Activated naive CD8-positive, alpha-beta T cell treated with anti-CD3 and anti-CD28 coated beads, Interleukin-2, amount 10 ng/mL, durations not matched to agents 7 days and 5 days (primary cell): ENCODE measurements at places on chromosomes 5 and 9. TPM values are rescaled to one million over a fixed set of nuclear protein-coding genes. Genes with fewer than 3 reads are reported as not detected.

DNA sequence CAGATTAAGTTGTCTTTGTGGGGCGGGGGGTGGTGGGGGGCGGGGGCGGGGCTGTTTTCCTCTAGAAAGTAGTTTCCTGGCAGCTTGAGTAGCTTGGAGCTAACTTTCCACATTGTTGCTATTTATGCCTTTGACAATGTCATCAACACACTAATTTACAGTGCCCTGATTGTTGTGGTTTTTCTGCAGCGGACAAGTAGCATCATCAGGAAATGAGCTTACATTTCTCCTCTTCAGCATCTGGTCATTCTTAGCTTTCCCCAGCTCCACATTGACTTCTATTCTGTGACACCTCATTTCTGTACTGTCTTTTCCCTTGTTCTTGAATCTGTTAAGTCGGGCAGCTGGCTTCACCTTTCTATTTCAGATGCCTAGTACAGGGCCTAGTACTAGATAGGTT is 112.3 kb upstream of the RAD23B start:
- DNase-seq, result no peak

- DNase-seq, result no peak
Observed at GRCh38 chr5:178590924-178591423, 781 bp upstream of the COL23A1 start.

DNA sequence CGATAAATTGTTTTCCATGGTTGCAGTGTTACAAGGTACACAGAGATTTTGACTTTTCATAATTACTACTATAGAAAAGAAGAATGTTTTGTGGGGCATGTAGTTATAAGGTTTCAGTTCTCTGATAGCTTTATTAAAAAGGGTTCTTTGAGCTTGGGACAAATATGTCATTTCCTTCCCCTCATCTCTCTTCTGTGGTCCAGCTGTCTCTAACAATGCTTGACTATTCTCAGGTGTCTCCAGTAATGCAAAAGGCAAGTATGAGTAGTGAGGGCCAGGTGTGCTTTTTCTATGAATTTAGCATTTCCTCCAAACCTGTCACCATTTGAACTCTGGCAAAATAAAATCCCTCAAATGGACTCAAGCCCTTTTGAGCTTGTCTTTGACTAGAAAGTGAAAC is 84.3 kb downstream of the SLF1 start:
- no peak for DNase-seq

Gene SUSD3
- total RNA-seq, result 70.4 TPM

- no peak for DNase-seq
Observed at GRCh38 chr9:111148052-111149017, 110.1 kb upstream of the LPAR1 start.

- no peak for DNase-seq
Observed at GRCh38 chr5:159975462-159976019, 33.4 kb upstream of the TTC1 start.

Gene RRAGA
- 51.8 TPM for total RNA-seq

Gene FOXD4L4
- total RNA-seq, result 0.28 TPM

DNA sequence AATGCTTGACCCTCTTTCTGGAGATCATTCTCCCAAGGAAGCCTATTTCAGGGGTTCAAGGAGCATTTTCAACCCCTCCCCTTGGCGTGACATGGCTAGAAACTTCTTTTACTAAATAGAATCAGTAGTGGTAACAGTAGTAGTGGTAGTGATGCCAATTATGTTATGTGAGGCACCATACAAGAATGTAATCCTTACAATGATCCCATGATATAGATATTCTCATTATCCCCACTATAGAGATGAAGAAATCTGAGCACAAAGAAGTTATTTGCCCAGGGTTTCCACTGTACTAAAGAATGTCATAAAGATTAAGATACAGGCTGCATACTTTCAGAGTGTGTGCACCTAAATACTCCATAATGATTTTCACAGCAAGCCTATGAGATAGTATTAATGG is 155.4 kb upstream of the CLINT1 start:
- no peak for DNase-seq

DNA sequence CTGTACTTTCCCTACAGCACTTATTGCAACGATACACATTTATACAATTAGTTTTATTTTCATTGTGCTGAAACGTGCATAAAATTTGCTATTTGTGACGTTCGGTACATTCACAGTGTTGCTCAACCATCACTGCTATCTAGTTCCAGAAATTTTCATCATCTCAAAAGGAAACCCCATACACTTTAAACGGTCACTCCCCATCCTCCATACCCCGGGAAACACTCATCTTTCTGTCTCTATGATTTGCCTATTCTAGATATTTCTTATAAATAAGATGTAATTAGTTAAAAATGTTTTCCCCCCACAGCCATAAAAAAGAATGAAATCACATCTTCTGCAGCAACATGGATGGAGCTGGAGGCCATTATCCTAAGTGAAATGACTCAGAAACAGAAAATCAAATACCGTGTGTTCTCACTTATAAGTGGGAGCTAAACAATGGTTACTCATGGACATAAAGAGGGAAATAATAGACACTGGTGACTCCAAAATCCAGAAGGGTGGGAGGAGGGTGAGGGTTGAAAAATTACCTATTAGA is 40.2 kb upstream of the TEX48 start:
- DNase-seq, result no peak

Gene PCDHGA8
- total RNA-seq, result 0.11 TPM

GRCh38 chr5:6822068-6822467 is 108.8 kb downstream of the TENT4A start:
- DNase-seq, result no peak
